ENCODE measurements at places on chromosomes 6 and 20.
A peak's percentile ranks its signal among the peaks of the same experiment; 100 is the strongest.

- no peak for ATAC-seq
Observed at GRCh38 chr20:50784464-50784863, 10.4 kb upstream of the BCAS4 start.

DNA sequence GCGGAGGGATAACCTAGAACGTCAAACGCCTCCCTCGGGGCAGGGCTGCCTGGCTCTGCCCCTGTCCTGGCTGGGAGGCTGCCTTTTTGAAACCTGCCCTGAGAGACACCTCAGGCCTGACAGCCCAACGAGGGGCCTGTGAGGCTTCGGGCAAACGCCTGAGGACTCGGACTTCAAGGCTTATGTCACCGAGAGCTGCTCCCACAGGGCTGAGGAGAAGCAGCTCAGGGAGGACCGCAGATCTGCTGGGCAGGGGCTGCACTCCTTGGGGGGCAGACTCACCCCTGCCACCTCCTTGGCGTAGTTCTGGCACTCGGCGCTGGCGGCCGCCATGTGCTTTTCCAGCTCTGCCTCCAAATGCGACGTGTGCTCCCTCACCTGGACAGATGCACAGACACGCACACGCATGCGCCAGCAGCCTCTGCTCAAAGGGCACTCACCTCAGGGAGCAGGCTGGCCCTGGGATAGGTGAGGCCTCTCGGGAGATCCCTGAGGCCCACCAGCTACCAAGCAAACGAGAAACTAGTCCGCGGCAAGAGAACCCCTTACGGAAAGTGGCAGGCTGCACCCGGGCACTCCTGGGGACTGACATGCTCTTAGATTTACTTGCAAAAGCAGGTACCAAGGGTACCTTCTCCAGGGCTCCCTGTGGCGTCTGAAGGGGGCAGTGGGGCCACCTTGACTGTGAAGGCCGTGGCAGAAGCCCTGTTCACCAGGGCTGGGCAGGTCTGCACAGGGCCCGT, 49.6 kb downstream of the DSTN start:
- no peak for ATAC-seq

GRCh38 chr6:84897988-84898594, 133.7 kb upstream of the TBX18 start:
- no peak for ATAC-seq

GRCh38 chr6:109912118-109912517, 66.0 kb upstream of the GPR6 start:
- no peak for ATAC-seq

DNA sequence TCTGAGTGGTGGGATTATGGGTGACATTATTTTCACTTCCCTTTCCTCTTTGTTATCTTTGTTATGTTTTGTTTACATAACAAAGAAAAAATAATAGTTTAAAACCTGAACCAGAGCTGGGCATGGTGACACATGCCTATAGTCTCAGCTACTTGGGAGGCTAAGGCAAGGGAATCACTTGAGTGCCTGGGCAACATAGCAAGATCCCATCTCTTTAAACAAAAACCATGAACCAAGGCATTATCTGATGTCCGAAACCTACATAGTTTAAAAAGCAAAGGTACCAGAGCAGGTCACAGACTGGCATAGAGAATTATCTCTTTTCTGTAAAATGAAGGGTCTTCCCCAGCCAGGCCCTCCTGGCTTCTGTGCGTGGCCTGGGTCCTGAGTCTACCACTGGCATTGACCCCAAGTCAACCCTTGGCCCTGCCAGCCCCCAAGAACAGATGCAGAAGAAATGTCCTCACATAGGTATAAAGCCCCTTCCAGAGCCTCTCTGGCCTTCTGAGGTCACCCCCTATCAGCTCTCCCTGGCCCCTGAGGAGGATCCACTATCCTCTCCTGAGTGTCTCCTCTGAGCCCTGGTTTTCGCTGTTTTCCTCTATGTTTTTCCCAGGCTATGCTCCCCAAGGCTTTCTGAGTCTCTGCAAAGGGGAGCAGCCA, 81.3 kb downstream of the TRERF1 start:
- ATAC-seq: no peak

GRCh38 chr6:114158411-114158810, 184.4 kb downstream of the HS3ST5 start:
- ATAC-seq: no peak

DNA sequence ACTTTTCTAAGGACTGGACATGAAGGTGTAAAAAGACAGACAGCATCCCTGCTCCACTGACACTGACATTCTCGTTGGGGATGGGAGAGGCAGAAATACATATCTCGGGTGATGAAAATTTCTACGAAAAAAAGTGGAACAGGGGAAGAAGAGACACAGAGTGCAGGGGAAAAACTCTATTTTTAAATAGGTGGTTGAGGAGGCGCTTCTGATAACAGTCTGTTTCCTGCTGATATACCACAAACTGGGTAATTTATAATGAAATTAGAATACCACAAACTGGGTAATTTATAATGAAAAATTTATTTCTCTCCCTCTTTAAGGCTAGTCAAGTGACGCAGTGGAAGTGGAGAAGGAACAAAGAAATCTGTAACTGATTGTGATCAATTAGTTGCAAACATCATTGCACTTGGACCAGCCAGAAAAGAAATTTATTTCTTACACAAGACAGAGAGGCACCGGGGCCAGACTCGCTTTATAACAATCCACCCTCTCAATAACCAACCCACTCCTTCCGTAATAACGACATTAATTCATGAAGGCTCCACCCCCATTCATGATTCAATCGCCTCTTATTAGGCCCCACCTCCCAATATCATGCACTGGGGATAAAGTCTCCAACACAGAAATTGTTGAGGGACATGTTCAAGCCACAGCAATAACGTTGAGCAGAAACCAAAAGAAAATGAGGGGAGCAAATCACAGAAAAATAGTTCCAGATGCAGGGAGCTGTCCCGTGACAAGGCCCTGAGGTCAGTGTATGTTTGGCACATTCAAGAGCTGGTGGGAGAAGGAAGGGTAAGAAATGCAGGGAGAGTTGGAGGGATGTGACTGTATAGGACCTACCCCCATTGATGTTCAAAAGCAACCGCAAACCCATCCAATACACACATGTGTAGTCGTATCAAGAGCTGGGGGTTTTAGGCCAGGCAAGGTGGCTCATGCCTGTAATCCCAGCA, 6.6 kb upstream of the SRSF6 start:
- ATAC-seq: no peak

GRCh38 chr6:91904586-91905164, 1317.8 kb upstream of the MAP3K7 start:
- ATAC-seq: no peak

DNA sequence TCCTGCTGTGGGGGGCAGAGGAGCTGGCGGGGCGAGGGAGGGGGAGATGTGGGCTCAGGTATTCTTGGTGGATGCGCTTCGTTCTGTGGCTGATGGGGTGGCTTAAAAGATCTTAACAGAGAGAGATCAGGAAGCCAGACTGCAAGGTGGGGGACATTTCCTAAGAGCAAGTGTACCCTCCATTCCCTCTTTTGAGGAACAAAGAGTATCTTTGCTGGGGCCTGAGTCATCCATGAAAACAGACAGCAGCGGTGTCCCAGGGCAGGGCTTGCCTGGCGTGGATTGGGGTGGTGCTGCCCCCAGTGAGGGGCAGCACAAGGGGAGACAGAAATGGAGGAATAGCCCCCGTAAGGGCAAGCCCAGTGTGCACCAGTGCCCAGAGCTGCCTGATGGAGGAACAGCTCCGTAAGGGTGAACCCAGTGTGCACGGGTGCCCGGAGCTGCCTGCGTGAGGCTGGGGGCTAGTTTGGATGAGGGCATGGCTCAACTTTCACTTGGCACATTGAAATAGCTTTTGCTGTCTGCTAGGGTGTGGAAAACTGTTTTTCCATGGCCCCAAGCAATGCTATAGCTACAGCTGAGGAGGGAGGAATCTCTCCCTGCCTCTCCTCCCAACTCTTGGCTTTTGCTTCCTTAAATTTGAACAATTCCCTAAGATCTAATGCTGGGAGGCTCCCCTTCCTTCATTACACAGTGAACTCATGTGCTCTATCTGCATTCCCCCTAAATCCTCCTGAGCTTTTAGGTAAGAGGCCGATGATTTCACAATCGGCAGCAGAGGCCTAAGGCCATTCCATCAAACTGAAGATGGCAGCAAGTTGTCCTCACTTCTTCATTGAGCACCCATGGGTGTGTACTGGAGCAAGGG, 12.9 kb downstream of the MAPK13 start:
- ATAC-seq: no peak

GRCh38 chr20:46624946-46625345, 26.3 kb downstream of the SLC13A3 start:
- ATAC-seq: no peak

GRCh38 chr6:167470836-167471547, 146.1 kb downstream of the TTLL2 start:
- no peak for ATAC-seq

DNA sequence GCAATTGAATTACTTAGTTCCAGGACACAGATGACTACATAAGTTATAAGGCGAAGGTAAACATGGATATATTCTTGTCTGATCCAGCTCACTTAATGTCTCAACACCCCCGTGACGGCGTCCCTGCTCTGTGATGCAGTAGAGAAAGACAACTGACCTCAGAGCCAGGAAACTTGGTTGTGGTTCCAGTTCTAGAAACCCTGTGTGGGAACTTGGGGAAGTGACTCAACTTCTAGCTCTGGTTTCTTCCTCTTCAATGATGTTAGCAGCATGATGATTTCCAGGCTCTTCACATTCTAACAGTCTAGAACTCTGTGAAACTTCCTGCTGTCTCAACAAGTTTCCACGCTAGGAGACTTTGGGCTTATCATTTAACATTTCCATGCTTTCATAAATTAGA, 18.4 kb downstream of the LAMA4 start:
- peak; percentile 35 for ATAC-seq
